ENCODE measurements at places on chromosomes 6 and 20.

GRCh38 chr6:30654798-30655742 lies 8.1 kb downstream of the C6orf136 start:
- DNase-seq = no peak

DNA sequence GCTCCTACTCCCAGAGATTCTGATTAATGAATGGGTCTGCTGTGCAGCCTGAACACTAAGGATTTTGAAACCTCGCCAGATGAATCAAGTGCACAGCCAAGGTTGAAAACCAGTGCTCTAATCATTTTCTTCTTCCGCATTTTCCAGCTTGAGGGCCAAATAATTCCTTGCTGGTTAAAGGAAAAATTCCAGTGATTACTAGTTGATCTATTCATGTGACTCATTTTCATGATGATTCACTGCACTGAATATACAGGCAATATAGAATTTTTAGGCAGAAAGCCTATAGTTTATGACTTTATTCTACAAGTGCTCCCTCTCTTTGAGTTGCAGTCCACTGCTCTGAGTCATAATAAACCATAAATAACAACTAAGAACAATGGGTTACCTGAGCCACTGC lies 80.6 kb upstream of the PROKR2 start:
- DNase-seq = no peak

DNA sequence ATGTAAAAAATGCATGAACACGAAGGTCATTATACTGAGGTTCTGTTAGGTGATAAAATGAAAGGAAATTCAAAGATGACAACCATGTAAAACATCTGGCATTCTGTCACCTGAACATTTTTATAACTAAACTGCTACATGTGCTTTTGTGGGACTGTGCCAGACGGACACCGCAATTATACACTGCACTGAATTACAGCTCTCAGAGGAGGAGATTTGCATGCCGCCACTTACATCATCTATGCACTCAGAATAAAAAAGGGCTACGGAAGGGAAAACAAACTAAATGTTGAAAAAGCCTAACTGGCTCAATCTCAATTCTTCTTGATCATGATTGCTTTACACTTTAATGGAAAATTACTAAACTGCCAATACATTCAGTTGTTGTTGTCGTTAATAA lies 614.0 kb upstream of the EYS start:
- no peak for DNase-seq

- DNase-seq = no peak
These were observed 406.3 kb downstream of the TAF4 start for GRCh38 chr20:61659246-61659993.

- DNase-seq = no peak
These were observed 2.3 kb downstream of the RPS18 start for GRCh38 chr6:33273924-33274902.

- DNase-seq = no peak
These were observed 148.3 kb upstream of the IMPG1 start for GRCh38 chr6:76220805-76221204.

DNA sequence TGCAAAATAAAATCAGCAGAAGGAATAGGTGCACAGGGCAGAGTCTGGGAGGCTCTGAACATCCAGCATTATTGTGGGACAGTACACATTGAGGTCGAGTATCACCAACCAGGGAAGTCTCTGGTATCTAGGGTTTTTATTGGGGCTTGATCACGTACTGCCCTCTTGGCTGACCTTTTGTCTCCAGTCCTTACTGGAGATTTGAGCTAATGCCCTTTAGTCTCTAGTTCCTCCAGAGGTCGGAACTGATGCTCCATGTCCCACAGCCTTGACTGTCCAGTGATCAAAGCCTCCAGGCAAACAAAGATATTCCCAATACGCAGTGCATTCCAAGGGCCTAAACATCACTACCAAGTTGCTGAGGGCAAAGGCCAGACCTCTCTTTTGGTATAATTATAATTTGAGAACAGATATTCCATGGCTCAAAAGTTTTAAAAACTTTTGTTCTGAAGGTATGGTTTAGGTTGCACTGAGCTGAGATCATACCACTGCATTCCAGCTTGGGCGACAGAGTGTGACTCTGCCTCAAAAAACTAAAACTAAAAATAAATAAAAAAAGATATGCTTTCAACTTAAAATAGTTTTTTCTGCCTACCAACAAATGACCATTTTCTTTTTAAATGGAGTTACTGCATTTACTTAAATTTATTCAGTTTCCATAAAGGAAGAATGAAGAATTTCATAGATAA lies 56.9 kb upstream of the DYNLRB1 start:
- DNase-seq = no peak

DNA sequence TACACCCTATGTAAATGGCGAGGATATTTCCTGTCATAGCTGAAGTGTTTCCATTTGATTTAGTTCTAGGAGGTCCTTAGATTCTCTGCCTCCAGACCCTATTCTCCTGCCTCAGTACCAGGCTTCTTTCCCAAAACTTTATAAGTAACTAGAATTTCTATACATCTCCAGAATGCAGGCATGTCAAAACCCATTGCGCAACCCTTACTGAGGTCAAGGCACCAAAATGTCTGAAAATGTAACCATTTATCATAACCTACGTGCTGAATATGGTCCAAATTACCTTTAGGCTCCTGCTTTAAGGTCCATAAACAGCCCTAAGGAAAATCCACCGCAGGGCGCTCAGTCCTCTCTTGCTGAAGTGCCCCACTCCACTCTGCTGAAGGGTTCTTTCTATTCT lies 37.5 kb upstream of the MC3R start:
- no peak for DNase-seq

- DNase-seq = peak; percentile 27
These were observed at the start of gene SRSF12 for GRCh38 chr6:89117211-89118108. Gene SRSF12, minus strand, starts transcription at chr6:89118071. Its CDS starts 184 bp downstream, at chr6:89117887.

DNA sequence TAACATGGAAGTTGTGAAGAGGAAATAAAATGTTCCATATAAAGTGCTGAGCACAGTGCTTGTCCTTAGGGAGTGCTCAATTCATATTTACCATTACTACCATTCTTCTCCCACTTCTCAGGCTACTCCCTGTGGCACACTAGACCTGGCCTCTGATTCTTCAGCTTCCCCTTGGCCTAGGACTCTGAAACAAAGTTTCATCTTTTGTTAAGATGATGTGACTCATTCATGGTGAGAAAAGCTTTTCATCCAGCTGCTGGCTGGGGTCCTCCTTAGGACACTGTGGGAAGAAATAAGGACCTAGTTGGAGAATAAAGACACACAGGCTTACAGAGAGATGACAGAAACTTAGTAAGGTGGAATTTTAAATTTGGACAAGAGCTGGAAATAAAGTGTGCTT lies 314.8 kb downstream of the CDC5L start:
- DNase-seq = no peak

DNA sequence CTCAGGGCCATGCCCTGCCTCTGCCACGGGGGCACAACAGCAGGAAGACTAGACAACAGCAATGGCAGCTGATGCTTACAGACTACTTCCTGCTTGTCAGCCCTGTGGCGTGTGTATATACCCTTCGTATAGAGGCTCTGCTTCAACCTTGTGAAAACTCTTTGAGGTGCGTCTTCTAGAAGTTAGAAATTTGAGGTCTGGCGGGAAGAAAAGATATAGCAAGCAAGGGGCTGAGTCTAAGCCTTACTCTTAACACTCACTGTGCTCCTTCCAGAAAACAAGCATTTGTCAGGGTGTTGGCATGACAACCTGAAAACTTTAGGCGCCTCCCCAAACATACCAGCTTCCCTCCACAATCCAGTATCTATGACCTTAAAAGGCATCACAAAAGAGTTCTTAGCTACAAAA lies 33.3 kb downstream of the JPH2 start:
- no peak for DNase-seq

Measured in memory B cell (primary cell).